ENCODE measurements at places on chromosomes 12 and 14. TPM values are rescaled to one million over a fixed set of nuclear protein-coding genes. Genes with fewer than 3 reads are reported as not detected.

GRCh38 chr14:57865403-57866198, at the start of gene SLC35F4:
SLC35F4 (minus strand) TSS chr14:57866092.
- H3K27ac ChIP-seq: no peak within 1 kb of the TSS
- peaks cover 14% of the 10 kb centered on the region for H3K4me1 ChIP-seq
- H3K27me3 ChIP-seq: peaks cover 56% of the 10 kb centered on the region
- no peak for DNase-seq

TBX3 gene
- total RNA-seq: 8.6 TPM

- H3K4me1 ChIP-seq: no peaks in the 10 kb centered on the region
- H3K4me3 ChIP-seq: no peak overlapping the region
- no peak for DNase-seq
- H3K27ac ChIP-seq: no peak overlapping the region
- H3K27me3 ChIP-seq: no peaks in the 10 kb centered on the region
- H3K36me3 ChIP-seq: no peaks in the 10 kb centered on the region
These were observed 89.4 kb upstream of the GARIN6 start for GRCh38 chr12:99558109-99558508.

NKX2-8 gene
- total RNA-seq: not detected

DNA sequence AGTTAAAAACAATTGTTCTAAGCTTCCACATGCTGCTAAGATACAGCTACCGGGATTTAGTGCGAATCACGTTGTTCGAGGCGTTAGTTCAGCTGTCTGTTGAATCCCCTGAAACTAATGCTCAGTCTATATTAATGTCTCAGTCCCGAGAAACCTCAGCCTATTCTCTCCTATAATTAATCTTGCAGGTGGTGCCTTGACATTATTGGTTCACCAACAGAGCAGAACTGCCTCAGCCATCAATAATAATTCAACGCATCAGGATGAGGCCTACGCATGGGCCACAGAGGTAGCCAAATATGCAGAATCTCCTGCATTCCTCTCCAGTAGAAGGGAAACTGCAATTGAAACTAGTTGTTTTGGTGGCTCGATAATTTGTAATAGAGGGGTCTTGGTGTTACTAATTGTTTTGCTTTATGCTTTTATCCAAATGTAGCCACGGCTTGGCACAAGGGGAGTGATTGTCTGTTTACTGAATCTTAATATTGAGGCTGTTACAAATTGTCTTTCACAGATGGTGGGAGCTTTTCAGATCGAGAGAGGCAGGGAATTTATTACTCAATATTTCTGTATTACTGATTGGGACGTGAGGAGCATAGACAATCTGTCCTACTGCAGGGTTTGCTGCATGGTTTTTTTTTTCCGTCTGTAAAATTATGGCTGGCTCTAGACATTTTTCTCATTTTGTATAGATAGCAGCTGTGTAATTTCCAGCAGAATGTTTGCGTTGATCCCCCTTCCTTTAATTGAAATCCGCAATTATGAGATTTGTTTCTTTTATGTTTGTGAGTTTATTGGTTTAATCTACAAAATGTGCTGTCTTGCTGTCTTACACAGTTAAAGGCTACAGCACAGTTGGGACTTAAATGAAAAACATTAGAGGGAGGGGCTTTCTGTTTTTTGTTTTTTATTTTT, 1036.5 kb upstream of the NOVA1 start:
- DNase-seq: no peak
- no peak overlapping the region for H3K4me3 ChIP-seq
- H3K27me3 ChIP-seq: no peaks in the 10 kb centered on the region

DNA sequence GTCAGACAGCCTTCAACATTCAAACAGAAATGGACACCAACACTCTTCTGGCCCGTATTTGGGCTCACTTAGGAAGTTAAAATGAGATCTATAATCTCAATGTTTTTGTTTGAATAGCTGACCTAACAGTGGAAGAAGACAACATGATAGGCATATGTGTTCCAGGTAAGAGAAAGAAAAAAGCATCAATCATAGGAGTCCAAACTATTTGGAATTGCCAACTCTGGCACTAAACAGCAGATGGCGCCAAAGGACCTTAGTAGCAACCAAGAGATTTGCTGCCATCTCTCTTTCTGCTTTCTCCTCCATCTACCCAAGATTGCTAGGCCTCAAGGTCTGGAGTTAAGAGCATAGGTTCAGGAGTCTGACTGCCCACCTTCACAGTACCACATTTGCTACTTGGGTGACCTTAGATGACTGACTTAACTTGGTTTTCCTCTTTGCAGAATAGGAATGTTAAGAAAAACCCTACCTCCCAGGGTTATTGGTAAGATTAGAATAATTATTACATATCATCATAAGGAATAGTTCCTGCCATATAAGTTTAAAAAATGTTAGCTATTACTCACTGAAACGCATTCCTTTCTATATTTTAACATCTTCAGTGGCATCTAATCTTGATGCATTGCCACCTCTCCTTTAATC, 30.2 kb downstream of the PEX5 start:
- H3K36me3 ChIP-seq: no peaks in the 10 kb centered on the region
- no peaks in the 10 kb centered on the region for H3K27me3 ChIP-seq
- H3K4me3 ChIP-seq: no peak overlapping the region
- peak; percentile 77 for DNase-seq
- no peaks in the 10 kb centered on the region for H3K4me1 ChIP-seq

ACSM4 gene
- total RNA-seq: not detected

CMTM5 gene
- total RNA-seq: 1.8 TPM

DNA sequence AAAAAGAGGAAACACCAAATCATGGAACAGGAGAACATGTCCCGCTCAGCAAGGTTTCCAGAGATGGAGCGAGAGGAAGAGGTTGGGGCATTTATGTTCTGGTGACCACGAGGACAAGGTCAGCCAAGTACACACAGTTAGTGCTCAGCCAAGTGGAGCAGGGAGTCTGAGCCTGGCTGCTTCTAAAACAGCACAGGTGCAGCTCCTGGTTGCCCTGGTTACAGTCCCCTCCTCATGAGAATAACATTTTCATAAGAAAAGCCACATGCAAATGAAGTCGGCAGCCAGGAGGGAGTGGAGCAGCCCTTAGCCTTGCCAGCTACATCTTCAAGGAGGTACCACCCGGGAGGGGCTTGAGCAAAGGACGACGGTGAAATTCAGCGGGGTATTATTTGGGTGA, 81.8 kb downstream of the NOS1 start:
- H3K27ac ChIP-seq: no peak overlapping the region
- H3K36me3 ChIP-seq: no peaks in the 10 kb centered on the region
- H3K4me1 ChIP-seq: no peaks in the 10 kb centered on the region
- peaks cover 19% of the 10 kb centered on the region for H3K27me3 ChIP-seq
- no peak for DNase-seq

WIF1 gene
- not detected for total RNA-seq

MGST1 gene
- 39.6 TPM for total RNA-seq

- H3K4me1 ChIP-seq: peaks cover 6% of the 10 kb centered on the region
- H3K4me3 ChIP-seq: no peak overlapping the region
- peak; percentile 84 for DNase-seq
These were observed 34.9 kb downstream of the KRT80 start for GRCh38 chr12:52156757-52157565.

- H3K27ac ChIP-seq: peak overlapping the region; percentile 96
- H3K36me3 ChIP-seq: peaks cover 26% of the 10 kb centered on the region
- peak; percentile 77 for DNase-seq
These were observed 3.1 kb downstream of the ARHGEF25 start for GRCh38 chr12:57614178-57614947.

ESRRB gene
- total RNA-seq: under 0.01 TPM

GRCh38 chr12:9103050-9103849, 12.5 kb downstream of the A2M start:
- H3K4me1 ChIP-seq: no peaks in the 10 kb centered on the region
- no peak overlapping the region for H3K27ac ChIP-seq
- H3K36me3 ChIP-seq: peaks cover 50% of the 10 kb centered on the region
- H3K4me3 ChIP-seq: no peak overlapping the region
- no peak for DNase-seq

- H3K4me3 ChIP-seq: no peak overlapping the region
- no peaks in the 10 kb centered on the region for H3K27me3 ChIP-seq
- no peak overlapping the region for H3K27ac ChIP-seq
- H3K36me3 ChIP-seq: no peaks in the 10 kb centered on the region
These were observed 14.1 kb downstream of the PLCZ1 start for GRCh38 chr12:18723752-18724151.

BIN2 gene
- 2.3 TPM for total RNA-seq

DNA sequence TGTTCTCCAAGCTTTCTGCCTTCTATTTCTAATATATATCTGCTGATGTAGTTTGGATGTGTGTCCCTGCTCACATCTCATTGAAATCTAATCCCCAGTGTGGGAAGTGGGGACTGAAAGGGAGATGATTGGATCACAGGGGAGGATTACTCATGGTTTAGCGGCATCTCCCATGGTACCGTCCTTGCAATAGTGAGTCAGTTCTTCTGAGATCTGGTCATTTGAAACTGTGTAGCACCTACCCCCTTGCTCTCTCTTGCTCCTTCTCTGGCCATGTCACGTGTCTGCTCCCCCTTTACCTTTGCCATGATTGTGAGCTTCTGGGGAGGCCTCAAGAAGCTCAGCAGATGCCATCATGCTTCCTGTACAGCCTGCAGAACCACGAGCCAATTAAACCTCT, 26.2 kb upstream of the ALX1 start:
- H3K4me1 ChIP-seq: no peaks in the 10 kb centered on the region
- H3K27ac ChIP-seq: no peak overlapping the region
- H3K36me3 ChIP-seq: no peaks in the 10 kb centered on the region
- H3K27me3 ChIP-seq: no peaks in the 10 kb centered on the region
- H3K4me3 ChIP-seq: no peak overlapping the region

DGKA gene
- 76.4 TPM for total RNA-seq

- no peak overlapping the region for H3K4me3 ChIP-seq
- H3K4me1 ChIP-seq: no peaks in the 10 kb centered on the region
- H3K27me3 ChIP-seq: no peaks in the 10 kb centered on the region
- no peaks in the 10 kb centered on the region for H3K36me3 ChIP-seq
- DNase-seq: peak; percentile 40
- H3K27ac ChIP-seq: no peak overlapping the region
These were observed 9.9 kb upstream of the CYP46A1 start for GRCh38 chr14:99674064-99674650.

ACOT6 gene
- total RNA-seq: not detected

ESPL1 gene
- 0.16 TPM for total RNA-seq

- H3K27me3 ChIP-seq: no peaks in the 10 kb centered on the region
- H3K4me3 ChIP-seq: no peak overlapping the region
- H3K36me3 ChIP-seq: no peaks in the 10 kb centered on the region
- H3K27ac ChIP-seq: no peak overlapping the region
- H3K4me1 ChIP-seq: no peaks in the 10 kb centered on the region
These were observed 26.4 kb downstream of the TM7SF3 start for GRCh38 chr12:26987634-26988424.

GRCh38 chr12:4024701-4025100, 151.5 kb upstream of the PARP11 start:
- H3K27ac ChIP-seq: no peak overlapping the region
- no peaks in the 10 kb centered on the region for H3K27me3 ChIP-seq
- no peaks in the 10 kb centered on the region for H3K4me1 ChIP-seq
- no peak for DNase-seq

OTX2 gene
- total RNA-seq: not detected

GRCh38 chr14:90191585-90191984, 64.8 kb upstream of the PSMC1 start:
- H3K36me3 ChIP-seq: no peaks in the 10 kb centered on the region
- no peak overlapping the region for H3K27ac ChIP-seq
- no peak for DNase-seq
- H3K4me1 ChIP-seq: no peaks in the 10 kb centered on the region
- H3K4me3 ChIP-seq: no peak overlapping the region

C1RL gene
- 44.2 TPM for total RNA-seq

GZMH gene
- not detected for total RNA-seq

- peak overlapping the region; percentile 52 for H3K27ac ChIP-seq
- no peaks in the 10 kb centered on the region for H3K36me3 ChIP-seq
- H3K4me1 ChIP-seq: peaks cover 12% of the 10 kb centered on the region
These were observed 486.5 kb downstream of the EGLN3 start for GRCh38 chr14:33464254-33464962.

DNA sequence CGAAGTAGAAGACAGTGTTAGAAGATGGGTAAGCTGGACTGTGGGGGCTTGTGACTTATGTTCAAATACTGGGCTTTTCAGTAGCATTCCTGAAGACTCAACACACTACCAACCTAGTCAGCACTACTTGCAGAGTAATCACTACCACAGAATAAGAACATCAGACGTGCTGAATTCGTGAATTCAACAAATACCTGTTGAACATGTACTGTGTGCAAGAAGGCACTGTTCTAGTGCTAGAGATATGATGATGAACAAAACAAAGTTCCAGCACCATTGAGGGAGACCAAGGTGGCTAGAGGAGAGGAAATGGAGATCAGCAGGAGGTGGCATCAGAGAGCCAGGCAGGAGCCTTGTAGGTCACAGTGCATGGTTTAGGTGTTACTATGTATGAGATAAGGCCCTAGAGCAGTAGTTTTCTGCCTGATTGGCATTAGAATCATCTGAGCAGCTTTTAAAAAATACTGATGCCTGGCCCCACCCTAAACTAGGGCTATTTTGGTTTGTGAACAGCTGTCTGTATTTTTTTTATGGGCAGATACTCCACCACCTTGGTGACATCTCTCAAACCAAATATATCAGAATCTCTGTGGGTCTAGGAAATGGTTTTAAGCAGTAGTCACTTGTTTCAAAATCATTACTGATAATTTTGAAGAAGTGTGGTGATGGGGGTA, 26.8 kb downstream of the FERMT2 start:
- no peak for DNase-seq
- H3K36me3 ChIP-seq: no peaks in the 10 kb centered on the region
- H3K27ac ChIP-seq: peak overlapping the region; percentile 68
- H3K27me3 ChIP-seq: no peaks in the 10 kb centered on the region

DNA sequence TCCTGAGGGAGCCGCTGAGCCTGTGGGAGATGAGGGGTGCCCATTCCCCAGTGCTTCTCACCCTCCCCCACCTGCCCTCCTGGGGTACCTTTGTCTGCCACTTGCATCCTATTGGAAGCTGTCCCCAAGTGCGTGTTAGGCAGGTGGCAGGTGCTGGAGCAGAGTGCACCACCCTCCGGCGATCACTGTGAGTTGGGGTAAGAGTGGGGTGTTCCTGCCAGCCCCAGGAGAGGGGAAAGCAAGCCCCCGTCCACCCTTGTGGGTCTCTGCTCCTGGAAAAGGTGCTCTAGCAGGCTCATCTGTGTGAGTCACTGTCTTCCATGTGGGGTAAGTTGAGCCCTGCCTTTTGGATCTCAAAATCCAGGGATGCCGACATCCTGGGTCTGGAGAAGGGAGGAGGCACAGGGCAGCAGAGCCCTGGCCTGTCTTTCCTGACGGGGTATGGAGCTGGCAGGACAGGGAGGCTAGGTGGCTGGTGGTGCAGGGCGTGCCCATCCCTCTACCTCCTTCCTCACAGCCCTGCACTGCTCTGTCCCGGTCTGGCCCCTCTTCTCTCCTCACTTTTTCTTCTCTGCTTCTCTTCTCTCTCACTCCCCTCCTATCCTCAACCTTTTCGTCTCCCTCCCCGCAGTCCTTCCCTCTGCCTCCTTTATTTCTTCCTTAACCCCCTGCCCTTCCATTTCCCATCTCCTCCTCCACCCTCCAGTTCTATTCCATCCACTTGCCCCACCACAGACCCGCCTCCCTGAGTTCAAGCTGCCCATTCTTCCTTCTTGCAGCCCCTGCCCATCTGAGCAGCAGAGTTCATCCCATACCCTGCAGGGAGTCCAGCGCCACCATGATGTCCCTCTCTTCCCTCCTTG, 20.1 kb upstream of the KRT7 start:
- H3K27me3 ChIP-seq: no peaks in the 10 kb centered on the region
- H3K27ac ChIP-seq: no peak overlapping the region
- peak; percentile 54 for DNase-seq
- no peak overlapping the region for H3K4me3 ChIP-seq
- H3K4me1 ChIP-seq: no peaks in the 10 kb centered on the region
- H3K36me3 ChIP-seq: no peaks in the 10 kb centered on the region

- H3K36me3 ChIP-seq: peaks cover 4% of the 10 kb centered on the region
- no peak overlapping the region for H3K4me3 ChIP-seq
- H3K27ac ChIP-seq: peak overlapping the region; percentile 98
These were observed 56.9 kb downstream of the ACTN1 start for GRCh38 chr14:68922201-68922621.

Data from sigmoid colon (tissue), 7 donors.